Stimulated activated CD8-positive, alpha-beta memory T cell treated with anti-CD3 and anti-CD28 coated beads, Interleukin-7, amount 100 ng/mL, for 4 hours (primary cell): ENCODE measurements at places on chromosomes 4 and X.
A peak's percentile ranks its signal among the peaks of the same experiment; 100 is the strongest.

GRCh38 chr4:123990310-123990870, 593.8 kb downstream of the SPRY1 start:
- DNase-seq, result no peak

GRCh38 chr4:163167333-163167626, 590 bp upstream of the NAF1 start:
- DNase-seq, result no peak

DNA sequence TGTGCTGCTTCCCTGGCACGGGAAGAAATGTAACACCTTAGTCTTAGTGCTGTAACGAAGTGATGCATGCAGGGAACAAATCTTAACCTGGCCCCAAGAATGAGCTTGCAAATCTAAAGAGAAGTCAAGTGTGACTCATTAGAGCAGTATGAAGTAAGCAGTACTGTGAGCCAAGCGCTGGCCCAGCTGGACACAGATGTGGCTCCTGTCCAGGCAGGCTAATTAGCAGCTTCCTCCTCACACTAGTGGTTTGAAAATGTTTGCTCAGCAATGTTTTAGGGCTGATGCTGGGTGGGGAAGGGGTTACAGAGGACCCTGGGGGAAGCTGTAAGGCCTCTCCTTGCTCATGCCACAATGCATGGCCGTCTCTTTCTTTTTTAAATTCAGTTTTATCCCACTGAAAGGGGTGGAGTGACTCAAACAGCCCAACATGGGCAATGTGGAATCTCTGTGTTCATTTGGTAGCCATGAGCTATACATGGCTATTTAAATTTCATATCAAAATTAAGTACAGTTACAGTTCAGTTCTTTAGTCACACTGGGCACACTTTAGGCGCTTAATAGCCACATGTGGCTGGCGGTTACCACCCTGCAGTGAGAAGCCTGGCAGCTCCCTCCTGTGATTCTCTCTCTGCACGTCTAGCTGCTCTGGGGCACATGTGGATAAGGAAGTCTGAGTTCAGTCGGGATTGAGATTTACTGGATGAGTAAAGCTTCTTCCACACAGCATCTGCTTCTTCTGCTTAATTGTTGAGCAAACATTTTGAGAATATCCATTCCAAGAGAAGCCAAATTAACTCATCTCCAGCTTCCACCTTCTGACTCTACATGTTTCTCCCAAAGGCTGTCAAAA, 48.8 kb downstream of the MAP7D2 start:
- DNase-seq, result no peak

DNA sequence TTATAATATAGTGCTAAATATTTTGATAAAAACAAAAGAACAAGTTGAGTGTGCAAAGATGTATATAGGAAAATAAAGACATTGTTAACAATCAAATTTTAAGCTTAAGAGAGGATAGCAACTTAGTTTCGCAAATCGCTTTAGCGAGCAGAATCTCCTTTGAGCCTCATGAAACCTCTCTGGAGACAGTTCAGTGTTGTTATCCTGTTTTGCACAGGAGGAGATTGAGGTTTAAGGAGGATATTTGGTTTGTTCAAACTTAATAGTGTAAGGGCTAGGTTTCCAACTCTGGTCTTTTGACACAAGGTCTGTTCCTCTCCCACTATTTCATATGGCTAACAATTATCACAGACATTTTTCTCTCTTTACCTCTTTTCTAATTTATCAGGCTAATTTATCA, 1848.5 kb upstream of the TENM3 start:
- no peak for DNase-seq

- no peak for DNase-seq
Measured at GRCh38 chr4:13534344-13535063, 9.8 kb downstream of the NKX3-2 start.

DNA sequence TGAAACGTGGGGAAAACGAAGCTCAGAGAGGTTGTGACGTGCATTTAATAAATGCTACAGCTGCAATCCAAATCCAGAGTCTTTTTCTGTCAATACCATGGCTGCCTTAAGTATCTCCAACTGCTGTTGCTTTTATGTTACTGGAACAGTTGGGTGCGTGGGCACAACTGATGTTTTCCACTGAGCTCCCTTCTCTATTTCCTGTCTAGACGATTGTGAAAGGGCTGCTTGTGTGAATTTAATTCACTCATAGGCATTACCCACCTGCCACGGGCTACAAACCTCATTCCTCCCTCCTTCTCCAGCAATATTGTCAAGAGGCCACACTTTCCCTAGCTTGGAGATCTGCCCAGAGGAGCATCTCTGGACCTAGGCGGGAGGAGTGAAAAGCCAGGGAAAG, 526.0 kb downstream of the MID1IP1 start:
- DNase-seq, result peak; percentile 47

DNA sequence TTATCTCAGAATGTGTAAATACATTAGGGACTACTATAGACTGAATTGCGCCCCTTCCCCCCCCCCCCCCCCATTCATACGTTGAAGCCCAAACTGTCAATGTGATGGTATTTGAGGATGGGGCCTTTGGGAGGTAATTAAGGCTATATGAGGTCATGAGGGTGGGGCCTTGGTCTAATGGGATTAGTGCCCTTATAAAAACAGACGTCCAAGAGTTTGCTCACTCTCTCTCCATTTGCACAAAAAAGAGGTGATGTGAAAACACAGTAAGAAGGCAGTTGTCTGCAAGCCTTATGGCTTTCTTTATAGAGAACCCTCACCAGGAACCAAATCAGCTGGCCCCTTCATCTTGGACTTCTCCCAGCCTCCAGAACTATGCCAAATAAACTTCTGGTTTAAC, 15.3 kb downstream of the SPACA5 start:
- no peak for DNase-seq

- DNase-seq, result peak; percentile 35
Measured at GRCh38 chr4:40305328-40306170, 29.6 kb upstream of the CHRNA9 start.

DNA sequence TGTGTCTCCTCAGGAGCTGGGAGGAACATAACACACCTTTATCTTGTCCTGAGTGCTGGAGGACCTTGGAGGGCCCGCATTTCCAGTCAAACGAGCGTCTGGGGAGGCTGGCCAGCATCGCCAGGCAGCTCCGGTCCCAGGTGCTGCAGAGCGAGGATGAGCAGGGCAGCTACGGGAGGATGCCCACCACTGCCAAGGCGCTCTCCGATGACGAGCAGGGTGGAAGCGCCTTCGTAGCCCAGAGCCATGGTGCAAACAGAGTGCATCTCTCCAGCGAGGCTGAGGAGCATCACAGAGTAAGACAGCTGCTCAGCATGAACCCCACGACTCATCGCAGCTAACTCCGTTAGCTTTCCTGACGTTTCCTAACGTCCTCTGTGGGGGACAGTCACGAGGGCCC, 430 bp downstream of the TRIML1 start:
- no peak for DNase-seq

GRCh38 chr4:145580906-145581305, 38.3 kb upstream of the MMAA start:
- DNase-seq, result no peak

- DNase-seq, result no peak
Measured at GRCh38 chr4:38664706-38665401, 855 bp downstream of the KLF3 start.

GRCh38 chr4:147689067-147689466, 5.1 kb upstream of the PRMT9 start:
- no peak for DNase-seq

GRCh38 chr4:151584101-151584500, 175.1 kb downstream of the FHIP1A start:
- no peak for DNase-seq

- no peak for DNase-seq
Measured at GRCh38 chr4:110106931-110107296, 91.5 kb downstream of the ELOVL6 start.

DNA sequence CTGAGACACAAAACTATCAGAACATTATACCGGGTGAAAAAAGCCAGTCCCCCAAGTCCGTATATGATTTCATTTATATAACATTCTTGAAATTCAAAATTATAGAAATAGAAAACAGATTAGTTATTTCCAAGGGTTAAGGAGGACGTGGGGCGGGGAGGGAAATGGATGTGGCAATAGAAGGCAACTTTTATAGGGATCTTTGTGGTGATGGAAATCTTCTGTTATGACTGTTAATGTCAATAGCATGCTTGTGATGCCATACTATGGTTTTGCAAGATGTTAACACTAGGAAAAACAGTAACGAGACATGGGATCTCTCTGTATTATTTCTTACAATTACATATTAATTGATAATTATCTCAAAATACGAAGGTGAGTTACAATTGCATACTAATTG, 96.4 kb downstream of the LNX1 start:
- no peak for DNase-seq

DNA sequence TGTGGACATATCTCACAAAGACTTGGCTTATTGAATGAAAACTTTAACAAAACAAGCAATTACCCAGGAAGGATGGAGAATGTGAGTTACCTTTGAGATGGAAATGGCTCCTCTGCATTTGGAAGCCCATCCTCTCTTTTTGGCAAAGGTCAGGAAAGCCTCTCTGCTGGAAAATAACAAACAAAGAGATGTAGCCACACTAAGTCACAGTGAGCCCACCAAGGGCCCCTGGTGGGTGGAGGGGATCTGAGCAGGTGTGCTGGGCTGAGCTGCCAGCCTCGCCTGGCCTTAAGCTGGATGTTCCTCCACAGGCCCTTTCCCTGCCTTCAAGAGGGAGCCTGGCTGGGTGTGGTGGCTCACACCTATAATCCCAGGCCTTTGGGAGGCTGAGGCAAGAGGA, 269.2 kb downstream of the HNRNPD start:
- DNase-seq, result no peak

- peak; percentile 34 for DNase-seq
Measured at GRCh38 chrX:53312946-53313727, 31.8 kb upstream of the IQSEC2 start.

DNA sequence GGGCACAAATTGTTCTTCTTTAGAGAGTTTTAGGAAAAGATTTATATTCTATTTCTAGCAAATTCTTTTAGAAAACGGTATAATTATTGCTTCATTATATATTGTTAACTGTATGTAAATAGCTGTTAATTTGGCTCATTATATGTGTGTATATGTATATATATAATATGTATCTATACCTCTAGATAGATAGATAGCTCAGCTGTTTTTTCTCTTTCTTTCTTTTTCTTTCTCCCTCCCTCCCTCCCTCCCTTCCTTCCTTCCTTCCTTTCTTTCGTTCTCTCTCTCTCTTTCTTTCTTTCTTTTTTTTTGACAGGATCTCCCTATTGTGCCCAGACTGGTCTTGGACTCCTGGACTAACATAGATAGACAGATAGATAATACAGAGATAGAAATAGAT, 1538.8 kb downstream of the PCDH7 start:
- no peak for DNase-seq

DNA sequence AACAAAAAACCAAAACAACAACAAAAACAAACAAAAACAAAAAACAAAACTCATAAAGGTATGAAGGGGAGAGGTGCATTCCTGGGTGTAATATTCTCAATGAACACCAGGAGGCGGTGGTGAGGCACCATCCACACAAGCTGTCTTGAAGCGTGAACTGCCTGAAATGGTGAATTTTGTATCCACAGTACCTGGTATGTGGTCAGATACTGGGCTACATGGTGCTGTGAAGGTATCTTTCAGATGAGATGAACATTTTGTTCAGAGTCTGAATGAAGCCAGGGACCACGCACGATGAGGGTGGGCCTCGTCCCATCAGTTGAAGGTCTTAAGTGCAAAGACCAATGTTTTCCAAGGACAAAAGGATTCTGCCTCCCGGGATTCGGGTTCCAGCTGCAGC, 58.5 kb downstream of the ASMT start:
- DNase-seq, result no peak

- DNase-seq, result no peak
Measured at GRCh38 chr4:159296061-159296460, 193.2 kb downstream of the RAPGEF2 start.

DNA sequence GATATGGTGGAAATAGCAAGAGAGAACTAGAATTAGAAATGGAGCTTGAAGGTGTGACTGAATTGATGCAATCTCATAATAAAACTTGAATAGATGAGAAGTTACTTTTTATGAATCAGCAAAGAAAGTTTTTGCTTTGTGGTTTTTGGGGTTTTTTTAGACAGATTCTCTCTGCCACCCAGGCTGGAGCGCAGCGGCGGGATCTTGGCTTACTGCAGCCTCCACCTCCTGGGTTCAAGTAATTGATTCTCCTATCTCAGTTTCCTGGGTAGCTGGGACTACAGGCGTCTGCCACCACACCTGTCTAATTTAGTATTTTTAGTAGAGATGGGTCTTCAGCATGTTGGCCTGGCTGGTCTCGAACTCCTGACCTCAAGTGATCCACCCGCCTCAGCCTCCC, 23.7 kb upstream of the NEIL3 start:
- no peak for DNase-seq

GRCh38 chr4:88528861-88529260, 5.3 kb upstream of the PYURF start:
- no peak for DNase-seq

GRCh38 chrX:130552444-130553073, 150.8 kb downstream of the RBMX2 start:
- no peak for DNase-seq

DNA sequence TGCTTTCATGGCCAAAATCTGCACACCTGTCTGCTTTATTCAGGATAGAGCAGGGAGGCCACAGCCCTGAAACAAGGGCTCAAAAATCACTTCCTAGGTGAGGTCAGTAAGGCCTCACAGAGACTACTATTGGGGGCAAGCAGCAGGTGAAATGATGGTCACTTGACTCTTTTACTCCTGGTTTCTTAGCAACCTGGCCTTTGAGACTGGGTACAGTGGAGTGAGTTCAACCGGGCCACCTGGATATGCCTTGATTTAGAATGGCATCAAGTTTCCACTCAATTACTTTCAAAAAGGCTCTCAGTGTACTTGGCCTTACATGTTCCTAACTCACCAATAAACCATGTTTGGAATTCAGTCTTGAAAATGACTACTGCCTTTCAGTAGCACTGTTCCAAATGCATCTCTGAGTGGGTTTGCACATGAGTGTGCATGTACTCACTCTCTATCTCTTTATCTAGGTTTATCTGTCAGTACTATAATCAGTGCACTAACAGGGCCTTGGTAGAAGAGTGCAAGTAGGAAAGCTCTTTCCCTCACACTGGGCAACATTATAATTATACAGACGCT, 388.2 kb downstream of the OPHN1 start:
- DNase-seq, result no peak

GRCh38 chrX:130091980-130092522, 18.2 kb downstream of the ELF4 start:
- DNase-seq, result peak; percentile 67

DNA sequence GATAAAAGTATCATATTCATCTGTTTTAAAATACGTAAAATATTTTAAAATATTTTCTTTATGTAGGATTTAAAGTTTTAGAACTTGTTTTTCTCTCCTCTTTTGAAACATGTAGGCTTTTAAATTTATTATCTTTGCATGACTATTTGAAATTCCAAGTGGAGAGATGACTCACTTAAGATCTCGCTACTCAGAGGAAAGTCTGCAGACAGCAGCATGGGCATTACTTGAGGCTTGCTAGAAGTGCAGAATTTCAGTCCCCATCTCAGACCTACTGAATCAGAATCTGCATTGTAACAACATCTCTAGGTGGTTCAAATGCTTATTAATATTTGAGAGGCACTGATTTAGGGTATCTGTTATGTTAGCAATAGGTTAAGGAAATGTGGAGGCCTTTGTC, 225.7 kb upstream of the ARX start:
- DNase-seq, result no peak
